Fibroblast of mammary gland (primary cell): ENCODE measurements at places on chromosomes 3 and 15.
A peak's percentile ranks its signal among the peaks of the same experiment; 100 is the strongest.

GRCh38 chr15:91468871-91469580, 369.0 kb downstream of the SV2B start:
- DNase-seq: no peak

GRCh38 chr3:57960174-57960505, 48.1 kb upstream of the FLNB start:
- DNase-seq: no peak

DNA sequence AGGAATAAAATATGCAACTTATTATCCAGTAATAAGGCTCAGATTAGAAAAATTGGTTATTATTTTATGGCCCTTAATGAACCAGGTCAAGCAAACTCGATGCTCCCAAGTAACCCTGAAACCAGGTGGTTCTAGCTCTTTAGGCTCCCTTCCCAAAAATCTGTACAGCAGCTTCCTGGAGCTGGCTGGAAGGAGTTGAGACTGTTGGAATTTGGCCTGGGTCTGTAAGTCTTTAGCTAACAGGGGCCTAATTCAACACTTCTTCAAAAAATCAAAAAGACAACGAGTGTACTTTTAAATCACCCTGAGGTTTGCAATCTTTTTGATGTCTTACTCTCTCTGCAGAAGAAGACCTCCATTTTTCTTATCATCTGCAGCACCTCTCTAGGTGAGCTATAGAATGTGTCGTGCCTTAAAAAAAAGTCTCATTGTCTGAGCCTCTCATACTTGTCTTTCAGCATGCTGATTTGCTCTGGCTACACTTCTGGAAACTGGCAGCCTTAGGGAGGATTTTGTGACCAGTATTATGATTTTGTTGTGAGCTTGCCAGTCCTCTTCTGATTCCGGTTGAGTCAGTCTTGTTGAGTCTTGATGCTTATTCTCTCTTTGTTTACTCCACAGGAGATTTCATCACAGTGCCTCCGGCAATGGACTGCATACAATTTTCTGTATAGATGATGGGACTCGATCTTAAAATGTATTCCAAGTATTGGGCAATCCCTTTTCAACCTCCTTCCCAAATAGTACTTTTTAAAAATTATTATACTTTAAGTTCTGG, 235.0 kb upstream of the KBTBD8 start:
- DNase-seq: peak; percentile 43

DNA sequence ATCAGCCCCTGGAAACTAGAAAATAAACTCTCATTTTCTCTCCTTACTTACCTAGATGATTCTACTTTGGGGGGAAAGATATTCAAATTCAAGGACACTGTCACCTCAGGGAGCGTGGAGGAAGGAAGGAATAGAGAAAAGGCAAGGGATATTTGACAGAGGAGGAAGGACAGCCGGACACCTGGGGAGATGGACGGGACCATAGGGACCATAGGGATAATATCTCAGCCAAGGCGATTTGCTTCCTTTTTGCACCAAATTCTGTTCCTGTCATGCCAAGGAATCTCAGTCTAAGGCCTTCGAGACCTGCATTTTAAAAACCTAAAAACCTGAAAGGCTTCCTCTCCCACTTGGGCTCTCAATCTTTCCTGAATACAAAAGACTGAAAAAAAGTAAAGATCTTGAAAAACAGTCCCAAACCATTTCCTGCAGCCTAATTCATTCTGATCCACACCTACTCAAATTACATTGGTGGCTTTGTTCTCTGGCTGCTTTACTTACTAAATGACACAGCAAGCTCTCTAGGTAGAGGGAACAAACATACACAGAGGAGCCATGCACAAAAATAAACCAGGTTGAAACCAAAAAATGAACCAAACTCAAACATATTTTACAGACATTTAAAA, 73.9 kb upstream of the SLC24A5 start:
- no peak for DNase-seq

GRCh38 chr3:173725507-173725906, 328.0 kb downstream of the NLGN1 start:
- DNase-seq: peak; percentile 76

DNA sequence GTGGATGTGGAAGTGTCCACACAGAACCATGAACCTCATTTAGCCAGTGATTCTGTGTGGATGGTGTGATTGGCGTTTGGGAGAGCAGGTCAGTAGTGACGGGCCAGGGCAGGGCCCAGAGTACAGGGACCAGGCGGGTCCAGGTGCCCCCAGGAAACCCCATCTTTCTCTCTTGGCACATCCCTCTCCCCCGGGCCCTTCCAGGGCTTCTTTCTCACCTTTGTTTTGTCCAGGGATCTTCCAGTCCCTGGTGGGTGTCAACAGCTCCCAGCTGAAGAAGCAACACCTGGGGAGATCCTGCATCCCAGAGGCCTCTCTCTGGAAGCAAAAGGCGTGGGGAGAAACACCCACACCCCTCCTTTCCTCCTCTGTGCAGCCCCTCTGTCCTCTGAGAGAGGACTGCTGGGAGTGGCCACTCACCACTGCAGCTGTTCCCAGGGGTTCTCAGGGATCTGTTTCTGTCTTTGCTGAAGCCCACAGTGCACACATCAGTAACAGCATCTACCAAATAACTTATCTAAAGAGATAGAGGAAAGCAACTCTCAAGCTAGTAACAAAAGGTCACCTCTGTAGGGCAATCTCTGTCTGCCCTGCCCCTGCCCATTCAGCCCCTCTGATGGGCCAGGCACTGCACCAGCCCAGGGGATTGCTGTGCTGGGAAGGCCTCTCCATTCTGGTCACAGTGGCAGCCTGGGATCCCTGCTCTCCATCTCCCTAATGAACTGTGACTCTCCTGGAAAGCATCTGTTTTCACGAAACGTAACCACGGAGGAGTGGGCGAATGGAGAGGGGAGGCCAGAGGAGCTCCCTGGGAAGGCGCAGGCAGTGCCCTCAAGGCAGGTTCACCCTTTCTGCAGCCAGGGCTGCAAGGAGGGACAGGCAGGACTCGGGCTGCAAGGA, 98.3 kb upstream of the ALDH1A3 start:
- no peak for DNase-seq

DNA sequence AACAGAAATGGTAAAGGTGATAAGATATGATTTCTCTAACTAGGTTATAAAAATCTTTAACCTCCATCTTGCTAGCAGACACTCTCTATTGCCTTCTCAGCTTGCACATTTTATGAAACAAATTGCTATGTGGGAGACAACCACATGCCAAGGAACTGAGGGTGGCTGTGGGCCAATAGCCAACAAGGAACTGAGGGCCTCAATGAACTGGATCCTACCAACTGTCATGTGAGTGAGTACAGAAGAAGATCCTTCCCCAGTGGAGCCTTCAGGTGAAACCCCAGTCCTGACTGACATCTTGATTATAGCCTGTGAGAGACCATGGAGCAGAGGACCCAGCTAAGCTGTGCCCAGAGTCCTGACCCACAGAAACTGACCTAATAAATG, 129.2 kb upstream of the LRIG1 start:
- no peak for DNase-seq

DNA sequence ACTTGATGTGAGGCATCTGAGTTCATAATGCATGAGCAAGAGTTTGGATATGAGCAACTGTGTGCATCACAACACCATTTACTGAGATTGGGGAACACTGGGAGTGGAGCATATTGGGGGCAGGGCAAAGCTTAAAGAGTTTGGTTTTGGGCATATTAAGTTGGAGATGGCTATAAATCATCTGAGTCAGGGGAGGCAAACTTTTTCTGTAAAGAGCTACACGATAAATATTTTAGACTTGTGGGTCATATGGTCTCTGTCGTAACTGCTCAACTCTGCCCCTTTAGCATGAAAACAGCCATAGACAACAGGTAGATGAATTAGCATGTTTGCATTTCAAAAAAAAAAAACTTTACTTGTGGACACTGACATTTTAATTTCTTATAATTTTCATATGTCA, 20.0 kb downstream of the ENTPD3 start:
- DNase-seq: no peak

DNA sequence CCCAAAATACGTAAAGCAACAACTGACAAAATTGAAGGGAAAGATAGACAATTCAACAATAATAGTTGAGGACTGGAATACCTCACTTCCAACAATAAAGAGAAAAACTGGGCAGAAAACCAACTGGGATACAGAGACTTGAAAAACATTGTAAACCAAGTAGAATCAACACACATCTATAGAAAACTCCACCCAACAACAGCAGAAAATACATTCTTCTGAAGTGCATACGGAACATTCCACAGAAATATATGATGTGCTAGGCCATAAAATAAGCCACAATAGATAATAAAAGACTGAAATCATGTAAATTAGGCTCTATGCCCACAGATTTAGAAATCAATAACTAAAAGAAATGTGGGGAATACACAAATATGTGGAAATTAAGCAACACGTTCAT, 98.4 kb upstream of the THBS1 start:
- DNase-seq: no peak

GRCh38 chr15:38377636-38378035, 76.3 kb upstream of the FAM98B start:
- DNase-seq: no peak

DNA sequence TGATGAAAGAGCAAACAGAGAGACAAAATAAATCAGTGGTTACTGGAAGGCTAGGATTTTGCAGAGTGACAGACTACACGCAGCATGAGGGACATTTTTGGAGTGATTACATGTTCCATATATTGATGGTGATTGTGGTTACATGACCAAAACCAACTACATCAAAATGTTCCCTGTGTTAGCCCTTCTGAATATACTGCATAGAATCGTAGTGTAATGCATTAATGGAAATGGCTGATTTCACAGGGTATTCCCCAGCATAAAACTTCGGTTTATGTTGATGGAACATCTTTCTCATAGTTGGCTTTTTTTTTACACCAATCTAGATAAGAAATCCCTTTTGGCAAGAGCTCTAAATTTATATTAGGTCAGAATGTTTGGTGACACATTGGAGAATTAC, 191.3 kb upstream of the CMC1 start:
- DNase-seq: no peak

DNA sequence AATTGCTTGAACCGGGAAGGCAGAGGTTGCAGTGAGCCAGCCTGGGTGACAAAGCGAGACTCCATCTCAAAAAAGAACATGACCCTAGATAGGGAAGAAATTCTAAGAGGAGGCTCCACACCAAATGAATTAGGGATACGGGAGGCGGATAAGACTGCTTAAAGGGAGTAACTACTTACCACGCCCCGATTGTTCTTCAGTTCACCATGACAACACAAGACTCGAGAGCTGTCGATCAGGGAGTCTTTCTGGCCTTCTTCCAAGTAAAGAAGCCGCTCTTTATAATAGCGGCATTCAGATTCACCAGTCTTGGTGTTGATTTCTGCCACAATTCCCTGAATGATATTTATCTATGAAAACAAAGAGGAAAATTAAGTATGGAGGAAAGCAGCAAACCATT, 53.9 kb upstream of the TASOR start:
- DNase-seq: no peak

DNA sequence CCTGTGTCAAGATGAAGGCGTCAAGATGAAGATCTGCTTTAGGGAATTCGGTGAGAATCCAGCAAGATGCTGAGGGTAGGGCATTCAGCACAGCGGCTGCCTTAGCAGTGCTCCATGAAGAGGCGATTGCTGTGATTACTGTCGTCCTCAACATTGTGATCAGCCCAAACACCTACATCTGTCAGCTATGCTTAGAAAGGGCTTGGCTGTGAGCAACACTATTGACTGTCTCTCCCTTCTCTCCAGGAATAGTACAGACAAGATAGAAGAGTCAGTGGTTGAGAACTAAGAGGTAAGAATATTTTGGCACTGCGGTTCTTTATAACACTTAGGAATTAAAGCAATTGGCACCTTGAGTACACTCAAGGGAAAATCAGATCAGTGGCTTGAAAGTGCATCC, 91.3 kb downstream of the THBS1 start:
- no peak for DNase-seq

GRCh38 chr15:79190093-79190492, 92.4 kb upstream of the ANKRD34C start:
- no peak for DNase-seq

- DNase-seq: peak; percentile 81
Observed at GRCh38 chr15:40367686-40368611, 9.9 kb downstream of the DISP2 start.

DNA sequence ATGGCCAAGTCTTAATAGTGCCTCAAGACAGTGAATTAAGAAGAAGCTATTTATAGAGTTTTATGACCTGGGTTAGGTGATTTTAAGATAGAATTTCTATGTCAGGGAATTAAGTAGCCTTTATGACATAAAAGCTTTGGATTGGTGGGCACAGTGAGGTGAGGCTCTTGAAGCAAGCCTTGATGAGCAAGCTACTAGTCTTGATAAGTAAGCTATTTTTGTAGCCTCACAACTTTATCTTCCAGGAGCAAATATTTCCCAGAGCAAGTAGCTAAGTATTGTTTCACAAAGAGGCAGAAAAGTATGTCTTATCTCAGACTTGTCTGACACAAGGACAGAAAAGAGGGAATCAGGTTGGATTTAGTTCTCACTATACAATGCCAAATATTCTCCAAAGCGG, 491.7 kb upstream of the RASGRP1 start:
- DNase-seq: no peak

- no peak for DNase-seq
Observed at GRCh38 chr3:33095436-33095835, 1.5 kb downstream of the GLB1 start.

DNA sequence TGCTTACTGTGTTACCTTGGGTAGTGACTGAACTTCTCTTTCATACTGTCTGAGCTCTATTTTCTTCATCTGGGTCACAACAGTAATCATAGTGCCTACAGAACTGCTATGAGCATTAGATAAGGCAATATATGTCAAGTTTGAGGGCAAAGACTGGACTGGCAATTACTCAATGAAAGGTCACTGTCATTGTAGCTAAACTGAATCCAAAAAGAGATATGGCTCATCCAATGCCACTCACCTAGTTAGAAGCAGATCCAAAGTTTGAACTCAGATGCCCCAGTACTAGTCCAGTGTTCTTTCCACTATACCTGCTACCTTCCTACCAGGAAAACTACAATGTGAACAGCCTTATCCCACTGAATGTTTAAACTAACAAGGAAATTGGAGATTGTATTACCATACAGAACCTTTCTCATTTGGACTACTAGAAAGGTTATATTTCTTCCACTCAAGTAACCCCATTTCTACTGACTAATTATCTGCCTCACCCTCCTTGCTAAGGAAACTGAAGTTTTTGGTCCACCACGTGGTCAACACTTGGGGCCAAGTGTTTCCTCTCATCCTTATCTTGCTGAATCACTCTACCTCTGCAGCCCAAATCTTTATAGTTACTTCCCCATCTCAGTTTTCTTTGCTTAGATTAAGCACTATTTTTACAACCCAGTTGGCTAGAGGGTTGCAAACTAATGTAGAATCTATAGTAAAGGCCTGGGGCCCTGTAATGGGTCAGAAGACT, 202.3 kb upstream of the LPP start:
- DNase-seq: no peak

- DNase-seq: no peak
Observed at GRCh38 chr3:146585156-146585555, 20.0 kb downstream of the PLSCR5 start.

GRCh38 chr3:115901008-115901407, 277.7 kb downstream of the GAP43 start:
- DNase-seq: no peak

GRCh38 chr15:71801935-71802655, 8.3 kb upstream of the NR2E3 start:
- no peak for DNase-seq

GRCh38 chr3:62622553-62623174, 249.3 kb upstream of the FEZF2 start:
- DNase-seq: peak; percentile 77

- DNase-seq: peak; percentile 59
Observed at GRCh38 chr3:161851941-161852566, 355.4 kb downstream of the OTOL1 start.
